Brain (organoid and tissue), 16 donors: ENCODE measurements at places on chromosomes 2 and 18.

GRCh38 chr18:7393080-7393479 is 162.2 kb downstream of the LRRC30 start:
- no peak for DNase-seq

GRCh38 chr2:6978991-6979390 is 61.8 kb downstream of the RNF144A start:
- no peak for DNase-seq

DNA sequence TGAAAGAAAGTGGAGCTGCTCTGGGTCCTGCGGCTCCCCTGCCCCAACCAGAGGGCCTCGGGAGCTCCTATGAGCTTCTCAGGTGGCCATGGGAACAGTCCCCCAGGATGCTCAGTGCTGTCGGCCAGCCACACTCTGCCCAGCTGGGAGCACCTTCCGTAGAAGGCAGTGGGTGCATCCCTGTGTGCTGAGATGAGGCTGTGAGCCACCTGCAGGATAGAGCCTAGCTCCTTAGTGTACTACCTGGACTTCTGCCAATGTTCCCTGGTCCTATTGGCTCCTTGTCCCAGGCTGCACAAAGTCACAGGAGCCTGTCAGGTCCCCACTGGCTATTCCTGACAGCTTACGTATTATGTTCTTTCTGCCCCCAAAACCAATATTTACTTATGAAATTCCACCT is 16.1 kb downstream of the PRELID3A start:
- no peak for DNase-seq

DNA sequence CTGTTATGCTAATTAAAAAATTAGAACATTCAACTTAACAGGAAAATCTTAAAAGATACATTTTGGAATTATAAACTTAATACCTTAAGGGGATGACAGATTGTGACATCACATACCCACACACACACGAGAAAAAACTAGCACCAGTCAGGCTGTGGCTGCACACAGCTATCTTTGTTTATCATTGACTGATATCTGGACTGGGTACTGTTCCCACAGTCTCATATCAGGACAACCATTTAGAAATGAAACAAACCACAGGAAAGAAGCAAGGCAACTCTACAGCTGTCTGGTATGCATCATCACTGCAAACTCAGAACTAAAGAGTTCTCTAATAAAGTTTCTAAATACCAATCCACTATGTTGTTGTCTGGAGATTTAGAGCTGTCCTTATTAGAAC is 210.9 kb upstream of the SMAD7 start:
- DNase-seq, result no peak
